ENCODE measurements at places on chromosomes 13 and 19.

DNA sequence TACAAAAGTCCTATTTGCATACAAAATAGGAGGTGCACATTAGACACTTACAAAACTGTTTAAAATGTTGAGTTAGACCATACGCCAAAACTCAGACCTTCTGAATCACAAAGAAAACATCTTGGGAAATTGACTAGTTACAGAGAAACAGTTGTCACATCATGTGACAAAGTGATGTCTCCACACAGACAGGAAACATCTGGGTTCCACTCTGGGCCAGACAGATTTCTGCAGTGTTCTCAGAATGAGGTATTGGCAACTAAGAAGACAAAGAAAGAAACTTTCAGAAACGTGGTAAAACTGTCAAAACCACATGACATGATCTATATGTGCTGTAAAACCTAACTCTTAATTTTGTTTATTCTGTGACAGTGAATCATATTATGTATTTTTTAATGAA lies 6.7 kb downstream of the ZNF793 start:
- DNase-seq, result no peak

DNA sequence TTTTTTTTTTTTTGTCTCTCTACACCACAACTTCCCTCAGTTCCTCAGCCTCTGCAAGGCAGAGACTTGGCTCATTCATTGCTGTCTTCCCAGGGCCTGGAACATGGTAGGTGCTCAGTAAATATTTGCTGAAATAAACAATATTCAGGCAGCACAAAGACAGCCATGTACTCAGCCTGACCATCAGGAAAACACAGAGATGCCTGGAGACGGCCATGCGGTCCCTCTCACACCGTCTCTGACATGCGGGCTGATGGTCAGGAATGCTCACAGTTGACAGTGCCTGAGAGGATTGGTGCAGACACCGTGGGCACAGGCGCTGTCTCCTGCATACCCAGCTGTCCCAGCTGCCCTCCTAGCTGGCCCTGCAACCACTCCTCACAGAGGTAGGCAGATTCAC lies 924 bp downstream of the PRAM1 start:
- DNase-seq, result no peak

DNA sequence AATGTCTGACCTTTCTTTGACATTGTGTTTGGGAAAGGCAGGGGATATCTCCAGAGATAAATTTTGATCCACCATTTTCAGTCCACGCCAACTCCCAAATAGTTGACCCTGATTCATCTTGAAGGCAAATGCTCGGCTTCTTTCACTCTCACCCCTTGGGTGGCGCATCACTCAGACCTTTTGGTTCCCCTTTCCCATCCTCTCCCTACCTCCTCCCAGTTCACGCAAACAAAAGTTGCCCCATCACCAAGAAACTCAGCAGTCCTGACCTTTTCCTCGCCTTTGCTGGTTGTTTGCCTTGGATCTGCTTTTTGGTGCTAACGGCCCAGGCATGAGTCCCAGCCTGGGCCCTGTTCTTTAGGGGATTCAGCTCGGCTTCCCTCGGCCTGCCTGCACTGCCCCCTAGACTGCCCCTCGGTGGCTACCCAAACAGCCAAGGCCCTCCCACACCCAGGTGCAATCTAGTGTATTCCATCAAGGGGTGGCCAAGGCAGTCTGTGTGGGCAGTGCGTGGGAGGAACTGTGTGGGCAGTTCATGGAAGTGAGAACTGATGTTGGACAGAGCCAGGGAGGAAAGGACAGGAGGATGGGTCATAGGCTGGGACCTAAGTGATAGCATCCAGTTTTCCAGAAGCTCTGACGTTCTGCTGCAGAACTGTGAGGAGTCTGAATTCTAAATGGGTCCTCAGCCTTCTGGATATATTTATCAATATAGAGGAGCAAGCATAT lies 255.7 kb downstream of the DLEU7 start:
- no peak for DNase-seq

- no peak for DNase-seq
Observed at GRCh38 chr13:26541678-26542568, 15.6 kb upstream of the WASF3 start.

GRCh38 chr13:58855283-58855682 lies 1223.7 kb downstream of the PCDH17 start:
- no peak for DNase-seq

- DNase-seq, result no peak
Observed at GRCh38 chr13:43782686-43783085, 4.1 kb downstream of the ENOX1 start.

DNA sequence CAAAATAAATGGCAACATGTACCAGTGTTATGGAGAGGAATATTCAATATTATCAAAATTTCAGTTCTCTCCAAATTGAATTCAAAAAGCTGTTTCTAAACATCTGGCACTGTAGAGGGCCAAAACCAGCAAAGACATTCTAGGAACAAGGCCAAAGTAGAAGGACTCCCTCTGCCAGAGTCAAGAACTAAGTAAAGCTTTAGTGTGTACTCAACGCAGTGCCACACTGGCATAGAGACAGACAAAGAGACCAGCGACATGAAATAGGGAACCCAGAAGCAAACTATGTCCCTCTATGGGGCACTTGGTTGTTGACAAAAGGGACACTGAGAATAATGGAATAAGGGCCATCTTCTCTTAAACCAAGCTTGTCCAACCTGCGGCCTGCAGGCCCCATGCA lies 15.6 kb downstream of the SCGB2B2 start:
- DNase-seq, result no peak

DNA sequence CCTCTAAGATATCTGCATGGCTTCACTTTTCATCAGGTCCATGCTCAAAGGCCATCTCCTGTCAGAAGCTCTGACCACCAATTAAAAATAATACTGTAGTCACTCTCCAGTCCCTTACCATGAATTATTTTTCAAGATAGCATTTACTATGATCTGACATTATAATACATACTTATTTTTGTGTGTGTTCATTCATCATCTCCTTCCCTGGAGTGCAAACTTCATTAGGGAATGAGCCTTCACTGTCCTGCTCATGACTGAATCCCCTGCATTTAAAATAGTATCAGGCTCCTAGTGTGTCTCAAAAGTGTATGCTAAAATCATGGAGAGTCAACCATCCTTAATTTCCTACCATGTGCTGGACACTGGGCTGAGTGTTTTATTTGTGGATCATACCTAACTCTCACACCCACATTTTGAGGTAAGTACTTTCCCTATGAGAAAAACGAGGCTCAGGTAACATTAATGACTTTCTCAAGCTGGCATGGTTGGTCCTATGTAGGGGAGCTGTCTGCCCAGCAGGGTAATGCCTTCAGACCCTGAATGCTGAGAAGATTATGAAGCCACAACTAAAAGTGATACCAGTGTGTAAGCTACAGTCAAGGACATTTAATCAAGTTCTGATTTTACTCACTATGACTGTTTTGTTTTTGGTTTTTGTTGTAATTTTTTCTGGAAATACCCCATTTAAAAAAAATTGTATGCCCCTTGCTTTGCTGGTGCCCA lies 16.3 kb downstream of the PLA2G4C start:
- no peak for DNase-seq

GRCh38 chr19:13764821-13765394 lies 586 bp downstream of the MRI1 start:
- DNase-seq, result peak; percentile 56

DNA sequence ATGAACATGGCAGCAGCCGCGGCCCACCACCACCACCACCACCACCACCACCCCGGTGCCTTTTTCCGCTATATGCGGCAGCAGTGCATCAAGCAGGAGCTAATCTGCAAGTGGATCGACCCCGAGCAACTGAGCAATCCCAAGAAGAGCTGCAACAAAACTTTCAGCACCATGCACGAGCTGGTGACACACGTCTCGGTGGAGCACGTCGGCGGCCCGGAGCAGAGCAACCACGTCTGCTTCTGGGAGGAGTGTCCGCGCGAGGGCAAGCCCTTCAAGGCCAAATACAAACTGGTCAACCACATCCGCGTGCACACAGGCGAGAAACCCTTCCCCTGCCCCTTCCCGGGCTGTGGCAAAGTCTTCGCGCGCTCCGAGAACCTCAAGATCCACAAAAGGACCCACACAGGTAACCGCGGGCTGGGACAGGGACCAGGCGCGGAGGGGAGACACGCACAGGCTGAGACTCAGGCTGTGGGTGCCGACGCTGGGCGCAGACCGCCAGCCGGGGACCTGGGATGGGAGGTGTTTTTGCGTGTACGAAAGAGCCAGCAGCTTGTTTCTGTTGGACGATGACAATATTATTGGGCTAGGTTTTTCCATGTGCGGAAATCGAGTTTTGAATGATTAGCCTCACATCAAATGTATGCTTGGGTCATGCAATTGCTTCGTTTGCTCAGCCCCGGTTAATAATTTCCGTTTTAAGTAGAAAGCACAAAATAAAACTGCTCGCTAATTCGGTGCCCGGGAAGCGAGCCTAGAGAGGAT lies 1.3 kb downstream of the ZIC2 start:
- peak; percentile 45 for DNase-seq

DNA sequence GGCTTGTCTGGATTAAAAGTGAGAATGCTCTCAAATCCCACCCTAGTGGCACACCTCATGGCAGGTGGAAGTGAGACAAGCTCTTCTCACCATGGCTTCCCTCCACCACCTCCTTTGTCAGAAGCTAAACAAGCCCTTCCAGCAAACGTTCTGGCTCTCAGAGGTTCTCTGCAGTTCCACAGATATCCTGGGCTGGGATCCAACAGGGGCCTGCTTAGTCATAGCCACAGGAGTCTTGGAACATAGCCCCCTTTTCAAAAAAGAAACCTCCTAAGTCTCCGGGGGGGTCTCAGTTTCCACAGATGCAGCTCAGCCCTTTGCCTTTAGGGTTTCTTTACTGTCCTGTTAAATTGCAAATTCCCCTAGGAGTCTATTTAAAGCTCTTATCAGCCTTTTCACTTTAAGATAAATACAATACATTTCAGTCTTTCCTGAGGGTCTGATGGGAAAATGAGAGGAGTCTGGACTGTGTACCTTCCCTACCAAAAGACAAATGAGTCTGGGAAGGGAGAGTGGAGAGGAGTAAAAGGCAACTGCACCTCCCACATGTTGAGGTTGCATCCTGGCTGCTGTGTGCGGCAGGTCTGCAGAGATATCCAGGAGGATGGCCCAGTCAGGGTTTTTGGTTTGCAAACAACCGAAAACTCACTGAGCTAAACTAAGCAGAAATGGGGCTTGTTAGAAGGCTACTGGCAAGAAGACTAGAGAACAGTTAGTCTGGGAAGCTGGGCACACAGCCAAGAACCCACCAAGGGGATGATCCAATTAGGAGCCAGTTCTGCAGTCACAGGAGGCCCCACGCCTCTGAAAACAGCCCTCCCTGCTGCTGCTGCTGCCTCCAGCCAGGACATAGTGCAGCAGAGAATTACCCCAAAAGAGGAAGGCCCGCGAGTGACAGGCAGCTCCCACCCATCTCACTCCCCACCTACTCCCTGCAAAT lies 41.4 kb upstream of the SERP2 start:
- no peak for DNase-seq

DNA sequence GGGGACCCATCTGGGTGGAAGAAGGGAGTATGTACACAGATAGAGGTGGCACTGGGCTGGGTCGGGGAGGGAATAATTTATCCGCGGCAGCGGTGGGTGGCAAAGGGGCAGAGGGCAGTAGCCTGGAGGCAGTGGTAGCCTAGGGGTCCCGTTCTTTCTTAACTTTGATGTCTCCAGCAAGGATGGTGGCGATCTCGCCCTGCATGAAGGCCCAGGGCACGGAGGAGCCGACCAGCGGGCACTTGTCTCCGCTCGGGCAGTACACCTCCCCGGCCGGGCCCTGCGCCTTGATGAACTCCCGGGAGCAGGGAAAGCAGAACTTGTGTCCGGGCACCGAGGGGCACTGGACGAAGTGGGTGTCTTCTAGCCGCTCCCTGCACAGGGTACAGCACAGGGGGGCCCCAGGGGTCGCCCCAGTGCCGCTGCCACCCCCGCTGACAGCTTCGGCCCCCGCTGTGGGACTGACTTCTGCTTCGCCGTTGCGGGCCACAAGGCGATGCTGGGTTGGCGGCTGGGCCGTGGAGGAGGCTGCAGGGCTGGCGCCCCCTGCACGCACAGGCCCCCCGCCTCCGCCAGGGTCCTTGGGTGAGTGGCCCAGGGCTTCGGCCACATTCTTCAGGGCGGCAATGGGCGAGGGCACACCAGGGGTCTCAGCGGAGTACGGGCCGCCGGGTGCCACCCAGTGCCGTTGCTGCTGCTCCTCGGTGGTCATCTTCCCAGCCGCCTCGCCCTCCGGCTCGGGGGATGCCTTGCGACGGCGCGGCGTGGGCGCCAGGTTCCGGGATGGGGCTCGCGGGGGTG lies 1.9 kb downstream of the IRF2BP1 start:
- DNase-seq, result no peak

DNA sequence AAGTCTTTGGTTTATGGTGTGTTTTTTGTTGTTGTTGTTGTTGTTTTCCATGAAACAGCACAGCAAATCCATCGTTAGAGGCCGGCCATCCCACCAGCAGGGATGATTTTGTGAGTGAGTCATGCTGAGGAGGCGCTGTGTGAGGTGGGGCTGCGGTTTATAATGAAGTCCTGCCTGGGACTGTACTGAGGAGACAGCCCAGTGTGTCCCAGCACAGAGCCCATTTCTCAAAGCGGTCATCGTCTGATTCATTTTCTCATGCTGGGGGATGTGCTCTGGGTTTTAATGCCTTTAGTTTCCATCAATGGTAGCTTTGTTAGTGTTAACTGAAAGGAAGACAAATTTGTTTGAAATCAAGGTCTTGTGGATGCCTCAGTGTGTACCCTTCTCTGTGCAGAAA lies 129.3 kb upstream of the SERP2 start:
- no peak for DNase-seq

DNA sequence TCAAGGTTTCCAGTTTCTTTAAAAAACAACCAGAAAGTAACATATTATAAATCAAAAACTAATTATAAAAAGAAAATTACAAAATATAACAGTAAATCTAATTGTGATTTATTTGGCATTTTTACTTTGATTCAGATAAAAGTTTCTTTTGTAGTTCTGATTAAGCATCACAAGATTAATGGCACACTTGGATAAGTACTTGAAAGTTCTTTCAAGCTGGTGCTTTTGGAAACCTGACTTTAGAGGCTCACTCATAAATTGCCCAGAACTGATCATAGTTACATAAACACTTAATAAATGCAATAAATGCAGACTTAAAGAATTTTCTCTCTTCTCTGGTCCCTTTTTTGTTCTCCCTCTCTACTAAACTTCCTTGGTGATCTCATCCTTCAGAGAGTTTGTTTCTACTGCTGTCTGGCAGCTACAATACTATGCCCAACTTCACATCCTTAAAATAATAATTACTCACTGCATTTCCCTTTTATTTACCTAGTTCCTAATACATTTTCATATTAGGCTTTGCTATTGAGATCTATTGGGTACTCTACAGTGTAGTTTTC lies 1417.0 kb downstream of the EFNB2 start:
- no peak for DNase-seq

- no peak for DNase-seq
Observed at GRCh38 chr19:1156305-1156801, 17.7 kb downstream of the SBNO2 start.

GRCh38 chr19:54551293-54551692 lies 22.3 kb upstream of the LILRA2 start:
- no peak for DNase-seq

GRCh38 chr19:47370045-47370611 lies 21.0 kb downstream of the DHX34 start:
- no peak for DNase-seq

GRCh38 chr19:30873003-30873402 lies 476.2 kb downstream of the TSHZ3 start:
- no peak for DNase-seq
